ENCODE measurements at places on chromosomes 6 and 20.
A peak's percentile ranks its signal among the peaks of the same experiment; 100 is the strongest.

DNA sequence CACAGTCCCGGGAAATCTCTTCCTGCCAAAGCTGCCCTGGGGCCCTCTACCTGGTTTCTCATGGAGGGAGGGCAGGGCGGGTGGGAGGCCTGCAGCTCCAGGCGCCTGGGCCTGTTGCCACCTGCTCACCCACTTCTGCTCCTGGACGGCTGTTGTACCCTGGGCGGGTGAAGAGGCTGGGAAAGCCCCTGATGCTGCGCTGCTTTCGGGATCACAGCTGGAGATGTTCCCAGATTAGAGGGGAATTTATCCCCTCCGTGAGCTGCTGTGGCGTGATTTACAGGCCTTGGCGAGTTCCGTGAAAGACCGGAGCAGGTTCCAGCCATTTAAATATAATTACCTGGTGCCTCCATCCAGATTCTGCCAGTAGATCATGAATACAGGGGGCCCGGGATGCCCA, 12.3 kb upstream of the VSTM2L start:
- DNase-seq = no peak

GRCh38 chr20:42295592-42295991, 677.4 kb upstream of the CHD6 start:
- no peak for DNase-seq

GRCh38 chr6:14943116-14943515, 302.8 kb upstream of the JARID2 start:
- no peak for DNase-seq

GRCh38 chr6:136550330-136551071, at the start of gene MAP7:
MAP7 (minus strand) TSS chr6:136550422; CDS start chr6:136550408, 14 bp downstream.
- peak; percentile 66 for DNase-seq
